ENCODE measurements at places on chromosomes 1 and 21.

GRCh38 chr1:228691211-228691610 is 44.1 kb upstream of the RHOU start:
- DNase-seq = no peak

- DNase-seq = no peak
Measured at GRCh38 chr1:11691928-11692711, 610 bp downstream of the DRAXIN start.

DNA sequence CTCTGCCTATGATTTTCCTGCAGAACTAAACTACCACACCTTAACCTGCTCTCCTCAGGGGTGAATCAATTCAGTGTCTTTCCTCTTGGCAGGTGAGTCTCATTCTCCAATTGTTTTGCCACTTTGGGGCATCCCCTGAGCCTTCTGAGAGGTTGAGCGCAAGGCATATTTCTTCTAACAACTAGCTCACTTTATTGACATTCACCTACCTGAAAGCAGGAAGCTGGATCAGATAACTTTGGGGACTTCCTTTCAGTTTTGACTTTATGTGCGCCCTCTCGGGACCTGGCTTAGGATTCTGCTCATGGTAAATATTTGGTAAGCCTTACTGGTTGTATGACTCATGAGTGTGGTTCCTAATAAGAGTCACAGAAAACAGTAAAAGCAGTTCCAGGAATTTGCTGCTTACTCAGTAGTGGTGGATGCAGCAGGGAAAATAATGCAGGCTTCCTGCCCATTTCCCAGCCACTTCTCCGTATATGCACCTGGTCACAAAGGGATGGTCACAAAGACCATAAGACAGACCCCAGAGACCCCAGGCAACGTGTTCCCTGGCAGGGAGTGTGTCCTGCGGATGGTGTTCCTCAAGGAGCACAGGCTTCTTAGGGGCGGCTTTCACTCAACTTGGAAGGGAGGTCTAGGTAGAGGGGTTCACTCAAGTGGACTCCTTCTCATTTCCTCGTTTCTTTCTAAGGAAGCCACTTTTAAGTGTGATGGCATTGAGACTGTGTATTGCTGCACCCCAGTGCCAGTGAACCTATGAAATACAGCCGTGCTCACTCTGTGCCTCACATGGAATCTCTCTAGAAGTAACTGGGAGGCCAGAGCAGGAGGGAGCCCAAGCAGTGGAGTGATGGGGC is 22.0 kb upstream of the BATF3 start:
- no peak for DNase-seq

DNA sequence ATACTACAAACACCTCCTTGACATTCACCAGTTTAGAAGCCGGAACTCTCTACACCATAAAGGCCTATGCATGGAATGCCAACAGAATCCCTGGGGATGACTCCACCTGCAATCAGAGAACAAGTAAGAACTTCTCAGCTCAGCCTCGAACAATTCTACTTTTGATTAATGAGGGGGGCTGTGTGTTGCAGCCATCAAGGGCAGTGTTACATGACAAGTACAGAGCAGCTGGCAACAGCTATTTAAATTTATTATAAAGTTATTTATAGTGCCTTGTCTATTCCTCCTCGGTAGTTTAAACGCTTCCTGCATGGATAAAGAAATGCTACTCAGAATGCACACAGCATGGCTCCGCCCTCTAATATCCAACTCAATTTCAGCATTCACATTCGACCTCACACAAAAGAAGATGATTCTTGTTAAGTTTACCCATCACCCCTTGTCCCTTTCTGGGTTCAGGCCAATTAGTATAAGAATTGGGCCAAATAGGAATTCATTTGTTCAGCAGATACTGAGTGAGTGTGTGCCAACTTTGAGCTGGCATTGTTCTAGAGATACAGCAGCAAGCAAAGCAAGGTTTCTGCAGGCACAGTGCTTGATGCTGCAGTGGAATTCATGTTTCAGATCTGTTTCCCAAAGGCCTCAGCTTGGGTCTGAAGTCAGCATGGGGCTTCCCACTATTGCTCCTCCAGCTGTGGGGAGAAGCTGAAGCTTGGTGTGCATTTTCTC is 6.4 kb downstream of the FNDC7 start:
- no peak for DNase-seq

DNA sequence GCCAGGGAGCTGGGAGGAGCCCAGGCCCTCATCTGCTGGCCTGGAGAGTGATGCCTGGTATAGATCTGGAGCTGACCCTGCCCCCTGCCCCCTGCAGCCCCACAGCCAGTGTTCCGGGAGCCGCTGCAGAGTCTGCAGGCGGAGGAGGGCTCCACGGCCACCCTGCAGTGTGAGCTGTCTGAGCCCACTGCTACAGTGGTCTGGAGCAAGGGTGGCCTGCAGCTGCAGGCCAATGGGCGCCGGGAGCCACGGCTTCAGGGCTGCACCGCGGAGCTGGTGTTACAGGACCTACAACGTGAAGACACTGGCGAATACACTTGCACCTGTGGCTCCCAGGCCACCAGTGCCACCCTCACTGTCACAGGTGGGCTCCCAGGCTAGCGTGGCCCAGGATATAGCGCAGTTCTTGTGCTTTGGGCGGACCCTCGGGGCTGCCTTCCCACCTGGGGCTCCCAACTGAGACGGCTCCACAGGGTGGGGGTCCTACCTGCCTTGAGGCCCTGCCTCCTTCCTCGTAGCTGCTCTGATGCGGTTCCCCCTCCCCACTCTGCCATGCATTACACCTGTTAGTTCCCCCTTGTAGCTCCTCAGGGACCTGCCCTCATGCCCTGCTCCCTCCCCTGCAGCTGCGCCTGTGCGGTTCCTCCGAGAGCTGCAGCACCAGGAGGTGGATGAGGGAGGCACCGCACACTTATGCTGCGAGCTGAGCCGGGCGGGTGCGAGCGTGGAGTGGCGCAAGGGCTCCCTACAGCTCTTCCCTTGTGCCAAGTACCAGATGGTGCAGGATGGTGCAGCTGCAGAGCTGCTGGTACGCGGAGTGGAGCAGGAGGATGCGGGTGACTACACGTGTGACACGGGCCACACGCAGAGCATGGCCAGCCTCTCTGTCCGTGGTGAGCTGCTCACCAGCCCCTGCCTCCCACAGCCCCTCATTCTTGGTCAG is 98.7 kb downstream of the OBSCN start:
- no peak for DNase-seq

- no peak for DNase-seq
Measured at GRCh38 chr1:90924982-90925381, 96.9 kb downstream of the ZNF644 start.

- no peak for DNase-seq
Measured at GRCh38 chr1:217418269-217419193, 212.4 kb downstream of the GPATCH2 start.

Measured in hypothalamus (tissue), 51 donors.